ENCODE measurements at places on chromosomes 7 and 10. TPM values are rescaled to one million over a fixed set of nuclear protein-coding genes. Genes with fewer than 3 reads are reported as not detected.

GPR158 gene
- total RNA-seq: not detected

EN2 gene
- total RNA-seq: 0.06 TPM

DNA sequence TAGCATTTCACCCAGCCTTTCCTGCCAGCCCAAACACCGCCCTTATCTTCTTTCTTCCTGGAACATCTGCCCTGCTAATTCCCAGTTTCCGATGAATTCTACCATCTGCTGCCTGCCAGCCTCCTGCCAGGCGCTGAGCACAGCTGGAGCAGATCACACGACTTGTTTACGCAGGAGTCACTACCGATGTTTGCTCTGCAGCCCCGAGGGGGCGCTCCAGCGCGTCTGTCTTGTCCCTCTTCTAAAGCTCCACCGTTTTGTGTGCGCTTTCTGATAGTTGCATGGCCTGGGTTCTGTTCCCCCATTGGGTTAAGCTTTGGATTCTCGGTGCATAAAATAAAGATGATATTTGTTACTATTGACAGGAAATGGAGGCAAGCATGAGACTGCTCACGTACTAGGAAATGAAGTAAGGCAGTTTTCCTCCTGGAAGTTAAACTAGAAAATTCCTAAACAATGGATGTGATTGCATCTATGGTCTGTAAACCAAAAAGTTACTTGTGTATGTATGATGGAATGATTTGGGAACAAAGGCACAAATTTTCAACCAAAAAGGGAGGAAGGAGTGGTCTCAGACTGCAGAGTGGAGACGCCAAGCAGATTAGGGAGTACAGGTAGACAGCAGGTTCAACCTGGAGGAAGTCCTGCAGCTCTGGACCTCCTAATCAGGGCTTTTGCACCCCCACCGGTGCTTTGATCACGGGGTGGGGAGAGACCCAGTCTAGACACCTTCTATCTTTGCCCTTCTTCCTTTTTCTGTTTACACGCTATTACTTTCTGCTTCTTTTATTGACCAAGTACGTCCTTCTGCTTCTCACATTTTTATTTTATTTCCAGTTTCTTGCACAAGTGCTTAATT lies 2.2 kb upstream of the RBM17 start:
- no peak overlapping the region for H3K4me3 ChIP-seq
- no peaks in the 10 kb centered on the region for H3K36me3 ChIP-seq
- no peaks in the 10 kb centered on the region for H3K27me3 ChIP-seq
- H3K27ac ChIP-seq: peak overlapping the region; percentile 70
- DNase-seq: peak; percentile 88
- peaks cover 45% of the 10 kb centered on the region for H3K4me1 ChIP-seq

DNA sequence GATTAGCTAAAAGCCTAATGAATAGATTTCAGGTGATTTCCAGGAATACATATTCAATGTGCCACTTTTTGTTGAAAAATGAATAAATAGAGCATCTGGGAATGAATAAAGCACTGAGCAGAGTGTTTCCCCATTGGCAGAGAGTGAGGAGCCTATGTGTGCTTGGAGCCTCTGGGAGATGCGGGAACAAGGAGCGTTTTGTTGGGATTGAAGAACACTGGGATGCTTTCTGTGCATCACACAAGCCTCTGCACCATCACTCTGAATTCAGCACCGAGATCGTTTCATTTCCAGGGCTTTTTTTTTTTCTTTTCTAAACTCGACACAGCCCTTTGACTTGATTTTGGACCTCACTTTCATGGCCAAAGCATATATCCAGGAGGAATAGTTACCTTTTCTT lies 111.4 kb downstream of the BAMBI start:
- no peaks in the 10 kb centered on the region for H3K27me3 ChIP-seq
- H3K36me3 ChIP-seq: no peaks in the 10 kb centered on the region
- H3K4me1 ChIP-seq: no peaks in the 10 kb centered on the region
- no peak overlapping the region for H3K4me3 ChIP-seq
